ENCODE measurements at places on chromosomes 7 and 10.

- peak overlapping the region; percentile 25 for H3K4me3 ChIP-seq
- peak overlapping the region; percentile 32 for H3K27ac ChIP-seq
- H3K27me3 ChIP-seq = peaks cover 10% of the 10 kb centered on the region
- peaks cover 2% of the 10 kb centered on the region for H3K4me1 ChIP-seq
- H3K36me3 ChIP-seq = no peaks in the 10 kb centered on the region
Observed at GRCh38 chr7:80127412-80128160, 7.0 kb upstream of the GNAI1 start.

GRCh38 chr7:150974468-150975391 is 3.4 kb downstream of the KCNH2 start:
- H3K36me3 ChIP-seq = no peaks in the 10 kb centered on the region
- H3K4me1 ChIP-seq = peaks cover 3% of the 10 kb centered on the region
- DNase-seq = peak; percentile 78
- H3K27me3 ChIP-seq = peaks cover 52% of the 10 kb centered on the region
- H3K27ac ChIP-seq = no peak overlapping the region

- no peaks in the 10 kb centered on the region for H3K27me3 ChIP-seq
- H3K4me3 ChIP-seq = no peak overlapping the region
- no peaks in the 10 kb centered on the region for H3K36me3 ChIP-seq
- no peak overlapping the region for H3K27ac ChIP-seq
Observed at GRCh38 chr7:36281945-36282717, 107.5 kb upstream of the ANLN start.

- no peak overlapping the region for H3K4me3 ChIP-seq
- peaks cover 5% of the 10 kb centered on the region for H3K27me3 ChIP-seq
- H3K4me1 ChIP-seq = no peaks in the 10 kb centered on the region
- H3K27ac ChIP-seq = no peak overlapping the region
- H3K36me3 ChIP-seq = no peaks in the 10 kb centered on the region
Observed at GRCh38 chr7:142883145-142883544, 2.4 kb downstream of the TRPV6 start.

DNA sequence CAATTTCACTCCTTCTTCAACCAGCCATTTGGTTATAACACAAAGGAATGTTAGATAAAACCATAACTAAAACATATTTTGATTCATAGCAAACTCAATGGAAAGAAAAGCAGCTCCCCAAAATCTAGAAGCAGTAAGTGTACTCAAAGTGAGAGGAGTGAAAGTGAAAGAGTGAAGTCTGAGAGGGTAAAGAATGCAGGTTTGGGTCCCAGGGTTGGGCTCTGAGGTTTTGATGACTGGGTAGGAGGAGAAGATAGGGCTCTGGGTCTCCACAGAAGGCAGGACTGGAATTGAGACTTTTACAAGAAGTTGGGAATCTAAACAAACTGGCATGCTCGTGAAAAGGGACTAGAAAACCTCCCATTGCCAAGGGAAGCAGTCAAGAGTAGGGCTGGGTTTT is 85.4 kb upstream of the RSU1 start:
- no peaks in the 10 kb centered on the region for H3K27me3 ChIP-seq
- H3K27ac ChIP-seq = no peak overlapping the region
- no peak overlapping the region for H3K4me3 ChIP-seq
- H3K4me1 ChIP-seq = no peaks in the 10 kb centered on the region
- DNase-seq = no peak
- no peaks in the 10 kb centered on the region for H3K36me3 ChIP-seq

GRCh38 chr10:70592746-70593512 is 9.6 kb downstream of the PRF1 start:
- no peaks in the 10 kb centered on the region for H3K27me3 ChIP-seq
- no peaks in the 10 kb centered on the region for H3K4me1 ChIP-seq
- peak; percentile 27 for DNase-seq
- no peak overlapping the region for H3K4me3 ChIP-seq
- H3K36me3 ChIP-seq = no peaks in the 10 kb centered on the region

DNA sequence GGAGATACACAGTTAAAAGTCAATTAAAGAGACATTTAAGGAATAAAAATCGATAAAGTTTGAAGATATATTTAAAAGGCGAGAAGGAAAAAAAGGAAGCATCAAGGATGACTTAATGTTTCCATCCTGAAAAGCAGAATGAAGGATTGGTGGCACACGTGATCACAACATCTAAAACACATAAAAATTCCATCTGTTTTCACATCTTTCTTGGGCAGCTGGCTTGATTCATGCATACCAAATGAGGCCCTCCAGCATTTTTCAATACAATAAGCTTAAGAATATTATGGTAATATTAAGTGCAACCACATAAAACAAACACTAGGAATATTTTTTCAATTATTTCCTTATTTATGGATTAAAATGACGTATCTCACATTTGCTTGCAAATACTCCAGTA is 112.6 kb downstream of the TPK1 start:
- H3K4me3 ChIP-seq = no peak overlapping the region
- DNase-seq = no peak
- H3K4me1 ChIP-seq = no peaks in the 10 kb centered on the region
- H3K27me3 ChIP-seq = no peaks in the 10 kb centered on the region

GRCh38 chr7:37990337-37990736 is 69.9 kb downstream of the EPDR1 start:
- no peak overlapping the region for H3K27ac ChIP-seq
- no peaks in the 10 kb centered on the region for H3K36me3 ChIP-seq
- H3K4me1 ChIP-seq = no peaks in the 10 kb centered on the region
- DNase-seq = no peak
- H3K27me3 ChIP-seq = no peaks in the 10 kb centered on the region
- H3K4me3 ChIP-seq = no peak overlapping the region
